ENCODE measurements at places on chromosomes 1 and 21.

- no peak for DNase-seq
Measured at GRCh38 chr1:206472024-206472423, 1.7 kb downstream of the IKBKE start.

DNA sequence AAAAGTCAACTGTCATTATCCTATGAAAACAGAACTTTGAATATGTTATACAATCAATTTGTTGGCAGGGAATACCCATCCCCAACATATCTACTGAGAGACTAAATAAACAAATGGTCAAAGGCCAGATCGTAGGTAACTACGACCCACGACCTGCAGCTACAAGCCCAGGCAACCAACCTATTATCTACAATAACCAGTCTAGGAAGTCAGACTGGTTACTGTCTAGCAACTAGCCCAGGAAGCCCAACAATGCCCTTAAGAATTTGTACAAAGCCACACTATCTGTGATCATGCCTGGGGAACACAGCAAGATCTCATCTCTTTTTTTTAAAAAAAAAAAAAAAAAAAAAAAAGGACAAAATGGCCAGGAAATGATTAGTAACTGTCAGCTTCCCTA lies 58.7 kb downstream of the SMYD3 start:
- DNase-seq = no peak

GRCh38 chr21:40853956-40854688 lies 7.2 kb upstream of the DSCAM start:
- no peak for DNase-seq

DNA sequence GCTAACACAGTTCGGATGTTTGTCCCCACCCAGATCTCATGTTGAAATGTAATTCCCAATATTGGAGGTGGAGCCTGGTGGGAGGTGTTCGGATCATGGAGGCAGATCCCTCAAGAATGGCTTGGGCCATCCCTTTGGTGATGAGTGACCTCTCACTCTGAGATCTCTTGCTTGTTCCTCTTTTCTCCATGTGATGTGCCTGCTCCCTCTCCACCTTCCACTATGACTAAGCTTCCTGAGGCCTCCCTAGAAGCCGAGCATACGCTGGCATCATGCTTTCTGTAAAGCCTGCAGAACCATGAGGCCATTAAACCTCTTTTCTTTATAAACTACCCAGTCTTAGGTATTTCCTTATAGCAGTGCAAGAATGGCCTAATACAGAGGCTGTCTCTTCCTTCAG lies 8.1 kb upstream of the PLA2G5 start:
- no peak for DNase-seq

- no peak for DNase-seq
Measured at GRCh38 chr1:29672416-29673227, 436.3 kb downstream of the PTPRU start.

- DNase-seq = no peak
Measured at GRCh38 chr1:116389013-116389412, 16.0 kb downstream of the ATP1A1 start.

- DNase-seq = no peak
Measured at GRCh38 chr21:15722591-15723324, 7.0 kb upstream of the USP25 start.

- no peak for DNase-seq
Measured at GRCh38 chr1:106926803-106927582, 129.5 kb upstream of the PRMT6 start.

DNA sequence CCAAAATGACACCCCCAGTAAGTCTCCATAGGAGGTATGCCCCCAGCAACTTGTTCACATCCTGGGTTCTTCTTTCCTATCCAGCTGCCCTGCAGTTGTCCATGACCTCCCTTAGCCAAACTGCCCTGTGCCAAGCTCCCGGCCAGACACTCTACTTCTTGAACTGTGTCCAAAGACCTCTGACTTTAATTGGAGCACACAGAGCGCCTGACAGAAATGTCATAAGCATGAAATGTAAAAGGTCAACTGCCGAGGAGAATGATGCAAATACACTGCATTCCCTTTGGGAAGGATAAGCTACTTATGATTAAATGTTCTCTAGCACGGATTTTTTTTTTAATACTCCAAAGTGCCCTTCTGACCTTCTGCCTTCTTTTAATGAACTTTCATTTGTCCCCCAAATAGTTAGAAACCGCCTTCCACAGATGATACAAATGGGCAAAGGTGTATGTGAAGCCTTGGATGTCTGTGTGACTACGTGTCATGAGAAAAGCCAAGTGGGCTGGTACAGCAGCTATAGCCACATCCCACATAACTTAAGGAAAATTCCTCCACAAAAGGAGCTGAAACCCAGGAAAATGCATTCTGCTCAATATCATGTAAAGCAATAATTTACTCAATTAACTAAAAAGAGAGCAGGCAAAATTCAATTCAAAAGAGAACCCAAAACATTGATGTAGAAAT lies 26.8 kb downstream of the PALMD start:
- DNase-seq = no peak

- peak; percentile 48 for DNase-seq
Measured at GRCh38 chr1:30757352-30758120, at the start of gene LAPTM5. TSS of gene LAPTM5 (minus strand) at chr1:30757774. CDS start at chr1:30757745, 29 bp downstream.

DNA sequence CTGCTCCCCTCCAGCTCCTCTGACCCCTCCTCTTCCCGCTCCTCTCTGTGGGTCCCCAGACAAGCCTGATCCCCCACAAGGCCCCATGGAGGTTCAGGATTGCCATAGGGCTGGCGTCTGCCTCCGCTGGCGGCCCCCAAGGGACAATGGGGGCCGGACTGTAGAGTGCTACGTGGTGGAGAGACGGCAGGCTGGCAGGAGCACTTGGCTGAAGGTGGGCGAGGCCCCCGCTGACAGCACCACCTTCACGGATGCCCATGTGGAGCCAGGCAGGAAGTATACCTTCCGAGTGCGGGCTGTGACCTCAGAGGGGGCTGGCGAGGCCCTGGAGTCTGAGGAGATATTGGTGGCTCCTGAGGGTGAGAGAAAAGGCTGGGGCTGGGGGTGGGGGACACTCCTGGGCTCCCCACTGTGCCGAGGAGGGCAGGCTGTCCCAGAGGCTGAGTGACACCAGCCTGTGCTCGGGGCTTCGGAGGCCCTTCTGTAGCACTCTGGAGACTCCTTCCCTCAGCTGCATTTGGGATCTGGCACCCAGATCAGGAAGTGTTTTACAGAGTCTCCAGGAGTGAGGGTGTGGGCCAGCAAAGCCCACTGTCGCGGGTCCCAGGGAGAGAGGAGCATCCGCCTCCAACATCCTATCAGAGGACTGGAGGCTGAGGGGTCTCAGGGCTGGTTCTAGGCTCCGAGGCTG lies 25.9 kb downstream of the IGFN1 start:
- no peak for DNase-seq

GRCh38 chr1:86377341-86377740 lies 18.8 kb downstream of the ODF2L start:
- DNase-seq = no peak

DNA sequence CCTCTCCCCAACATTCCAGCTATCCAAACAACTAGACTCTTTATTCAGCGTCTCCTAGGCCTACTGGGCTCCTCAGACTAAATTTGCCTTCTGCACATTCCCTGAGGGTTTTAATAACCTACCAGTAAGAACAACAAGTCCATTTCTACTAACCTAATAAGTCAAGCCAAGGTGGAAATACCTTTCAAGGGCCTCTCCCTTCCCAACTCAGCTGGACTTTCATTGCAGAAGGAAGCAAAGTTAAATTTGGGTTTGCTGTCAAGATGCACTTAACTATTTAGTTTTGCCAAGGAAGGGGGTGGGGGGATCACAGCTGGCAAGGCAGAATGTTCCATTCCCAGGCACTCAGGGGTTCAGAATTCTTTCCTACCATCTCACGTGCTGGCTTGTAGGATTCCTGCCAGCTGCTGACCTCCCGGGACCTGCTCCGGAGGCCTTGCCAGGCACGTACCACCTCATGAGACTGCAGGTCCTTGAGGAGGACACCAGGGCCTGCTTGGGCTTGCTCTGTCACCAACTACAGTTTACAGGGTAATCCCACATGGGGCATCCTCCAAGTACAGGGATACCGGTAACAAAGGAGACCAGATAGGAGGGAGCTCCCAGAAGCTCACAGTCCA lies 29.8 kb downstream of the SLC30A1 start:
- DNase-seq = no peak

- DNase-seq = no peak
Measured at GRCh38 chr1:201591981-201592380, 53.1 kb downstream of the NAV1 start.

GRCh38 chr1:67713057-67713846 lies 28.3 kb downstream of the GADD45A start:
- no peak for DNase-seq

DNA sequence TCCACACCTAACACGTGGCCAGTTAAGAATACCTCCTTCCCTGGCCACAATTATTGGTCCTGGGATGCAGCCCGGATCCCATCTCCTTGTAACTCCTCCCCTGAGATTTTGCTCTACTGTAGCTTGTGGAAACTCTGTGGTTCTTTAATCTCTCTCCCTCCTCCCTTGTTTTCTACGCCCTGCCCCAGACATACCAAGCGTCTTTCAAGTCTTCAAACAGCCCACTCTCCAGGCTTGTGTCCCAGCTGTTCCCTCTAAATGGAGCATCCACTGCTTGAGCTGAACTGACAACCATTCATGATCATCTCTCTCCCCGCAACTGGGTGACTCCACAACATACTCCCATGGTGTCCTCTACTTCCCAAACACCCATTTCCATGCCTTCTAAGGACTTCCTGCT lies 111.6 kb downstream of the SIPA1L2 start:
- DNase-seq = no peak

- DNase-seq = no peak
Measured at GRCh38 chr1:33120436-33121231, 39.7 kb downstream of the AZIN2 start.

DNA sequence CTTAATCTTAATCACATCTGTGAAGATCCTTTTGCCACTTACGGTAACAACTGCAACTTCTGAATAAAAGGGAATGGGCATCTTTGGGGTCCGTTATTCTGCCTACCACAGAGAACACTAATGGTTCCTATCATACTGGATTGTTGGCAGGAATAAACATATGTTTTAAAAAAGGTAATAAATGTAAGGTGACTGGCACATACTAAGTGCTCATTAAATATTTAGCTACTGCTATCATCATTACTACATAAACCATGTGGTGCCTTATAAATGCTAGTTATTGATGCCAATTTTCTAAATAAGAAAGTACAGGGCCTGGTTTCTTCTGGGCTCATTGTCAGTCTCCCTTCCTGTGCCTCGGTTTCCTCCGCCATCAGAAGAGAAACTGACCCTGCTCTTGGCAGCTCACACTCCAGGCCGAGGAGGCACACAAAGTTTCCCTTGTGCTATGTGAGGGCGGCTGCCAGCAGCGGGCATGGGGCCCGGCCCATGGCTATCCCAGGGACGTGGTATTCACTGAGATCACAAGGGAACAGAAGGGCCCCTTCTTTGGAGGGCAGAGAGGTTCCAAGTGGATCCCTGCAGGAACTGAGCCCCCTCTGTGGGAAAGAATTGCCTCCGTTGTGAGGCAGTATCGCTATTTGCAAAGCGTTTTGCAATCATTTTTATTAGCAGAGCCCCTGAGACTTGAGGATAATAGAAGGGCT lies 26.2 kb downstream of the NAV1 start:
- no peak for DNase-seq

GRCh38 chr1:97610102-97610501 lies 310.7 kb downstream of the DPYD start:
- DNase-seq = no peak

GRCh38 chr1:172177849-172178248 lies 242.6 kb upstream of the C1orf105 start:
- no peak for DNase-seq

DNA sequence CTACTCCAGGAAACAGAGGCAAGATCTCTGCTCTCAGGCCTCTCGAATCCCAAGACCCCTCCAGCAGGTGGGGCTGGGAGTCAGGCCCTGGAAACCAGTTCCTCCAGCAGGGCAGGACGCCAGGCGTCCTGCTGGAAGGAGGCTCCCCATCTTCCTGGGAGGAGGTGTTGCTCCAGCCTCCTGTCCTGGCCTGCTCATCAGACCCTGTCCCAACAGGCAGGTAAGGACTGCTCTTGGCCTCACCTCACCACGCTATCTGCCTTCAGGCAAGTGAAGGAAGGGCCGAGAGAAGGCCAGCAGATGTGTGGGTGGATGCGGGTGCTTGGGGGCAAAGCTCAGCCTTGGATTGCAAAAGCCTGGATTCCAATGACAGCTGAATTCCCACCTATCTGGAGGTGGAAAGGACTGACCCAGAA lies 82.9 kb downstream of the SSBP3 start:
- no peak for DNase-seq

DNA sequence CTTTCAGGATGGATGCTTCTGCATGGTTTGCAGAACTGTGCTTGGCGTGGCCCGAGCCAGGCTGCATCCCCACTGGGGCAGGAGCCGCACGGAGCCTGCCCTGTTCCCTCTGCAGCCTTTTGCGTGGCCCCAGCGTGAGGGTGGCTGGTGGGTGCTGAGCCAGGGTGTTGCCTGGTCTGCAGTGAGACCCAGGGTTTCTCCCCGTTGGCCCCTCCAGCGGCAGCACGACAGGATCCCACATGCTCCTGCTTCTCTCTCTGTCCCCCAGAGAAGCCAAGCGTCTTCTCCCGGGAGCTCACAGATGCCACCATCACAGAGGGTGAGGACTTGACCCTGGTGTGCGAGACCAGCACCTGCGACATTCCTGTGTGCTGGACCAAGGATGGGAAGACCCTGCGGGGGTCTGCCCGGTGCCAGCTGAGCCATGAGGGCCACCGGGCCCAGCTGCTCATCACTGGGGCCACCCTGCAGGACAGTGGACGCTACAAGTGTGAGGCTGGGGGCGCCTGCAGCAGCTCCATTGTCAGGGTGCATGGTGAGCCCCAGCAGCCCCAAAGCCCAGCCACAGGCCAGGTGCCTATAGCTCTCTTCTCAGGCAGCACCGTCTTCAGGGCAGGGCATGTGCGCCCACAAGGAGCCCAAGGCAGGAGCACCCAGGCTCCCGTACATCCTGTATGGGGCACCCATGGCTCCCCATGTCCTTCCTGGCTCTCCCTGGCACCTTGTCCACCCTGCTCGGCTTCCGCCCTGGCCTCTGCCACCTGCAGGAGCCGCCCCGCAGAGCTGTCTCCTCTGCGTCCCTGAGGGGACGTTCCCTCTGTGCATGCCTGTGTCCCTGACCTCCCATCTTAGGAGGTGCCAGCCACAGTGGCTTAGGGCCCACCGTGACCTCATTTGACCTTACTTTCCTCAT lies 78.9 kb downstream of the OBSCN start:
- no peak for DNase-seq

DNA sequence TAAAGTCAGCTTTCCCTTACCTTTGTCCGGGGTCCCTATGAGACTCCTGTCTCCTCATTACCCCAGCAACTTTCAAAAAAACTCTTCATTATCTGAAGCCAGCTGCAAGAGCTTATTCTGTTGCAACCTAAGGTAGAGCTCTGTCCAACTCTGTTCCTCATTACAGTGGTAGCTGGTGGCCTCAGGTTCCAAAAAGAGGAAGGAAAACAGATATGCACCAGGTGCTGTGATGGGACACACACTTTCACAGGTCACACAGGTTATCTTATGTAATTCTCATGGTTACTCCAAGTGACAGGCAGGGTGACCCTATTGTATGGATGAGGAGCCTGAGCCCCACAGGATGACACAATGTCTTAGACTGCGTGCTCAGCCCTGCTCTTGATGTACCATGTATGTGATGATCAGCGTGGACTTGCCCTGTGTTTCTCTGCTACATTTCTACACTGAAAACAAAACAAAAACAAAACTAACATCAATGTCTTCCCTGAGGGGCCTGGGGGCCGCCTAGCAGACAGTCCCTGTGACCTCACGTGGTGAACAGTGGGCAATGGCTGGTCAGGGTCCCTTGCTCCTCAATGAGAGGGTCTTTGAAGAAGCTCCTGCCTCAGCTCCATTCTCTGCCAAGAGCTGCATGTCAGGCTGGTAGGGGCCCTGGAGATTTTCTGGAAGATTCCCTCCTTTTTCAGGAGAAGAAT lies 9.7 kb upstream of the TENT5C start:
- DNase-seq = no peak

- no peak for DNase-seq
Measured at GRCh38 chr1:167022384-167022783, 33.3 kb downstream of the MAEL start.

Measured in T-helper 2 cell treated with Interferon-gamma antibody and Interleukin-4, amounts not matched to agents 5 μg/mL and 100 μg/mL, for 36 hours (primary cell).